ENCODE measurements at places on chromosomes 1 and 21.

- no peak overlapping the region for H3K4me3 ChIP-seq
- no peaks in the 10 kb centered on the region for H3K27me3 ChIP-seq
Observed at GRCh38 chr1:56249234-56249633, 330.1 kb downstream of the PLPP3 start.

DNA sequence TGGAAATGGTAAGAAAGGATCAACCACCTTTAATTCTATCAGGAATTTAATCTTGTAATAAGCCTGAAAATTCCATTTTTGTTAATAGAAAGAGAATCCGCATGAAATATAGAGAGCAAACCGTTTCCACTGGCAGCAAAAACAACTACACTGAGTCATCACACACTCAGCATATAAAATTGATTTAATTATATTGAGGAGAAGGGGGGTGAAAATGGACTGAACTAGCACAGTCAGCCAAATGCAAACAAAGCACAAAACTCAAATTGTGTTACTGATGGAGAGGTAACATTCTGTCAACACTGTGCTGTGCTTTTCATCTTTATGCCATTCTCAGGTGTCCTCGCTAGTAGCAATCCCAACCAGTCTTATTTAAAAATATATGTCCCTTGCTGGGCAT lies 1583.9 kb downstream of the MRPL39 start:
- no peaks in the 10 kb centered on the region for H3K27me3 ChIP-seq
- H3K4me1 ChIP-seq, result no peaks in the 10 kb centered on the region
- H3K4me3 ChIP-seq, result no peak overlapping the region
- no peaks in the 10 kb centered on the region for H3K36me3 ChIP-seq
- no peak overlapping the region for H3K27ac ChIP-seq

GRCh38 chr21:37207441-37208009 lies 59.6 kb downstream of the VPS26C start:
- H3K27ac ChIP-seq, result peak overlapping the region; percentile 60
- peaks cover 5% of the 10 kb centered on the region for H3K36me3 ChIP-seq
- peaks cover 18% of the 10 kb centered on the region for H3K4me1 ChIP-seq
- DNase-seq, result peak; percentile 17
- H3K27me3 ChIP-seq, result peaks cover 4% of the 10 kb centered on the region
- H3K4me3 ChIP-seq, result peak overlapping the region; percentile 3

DNA sequence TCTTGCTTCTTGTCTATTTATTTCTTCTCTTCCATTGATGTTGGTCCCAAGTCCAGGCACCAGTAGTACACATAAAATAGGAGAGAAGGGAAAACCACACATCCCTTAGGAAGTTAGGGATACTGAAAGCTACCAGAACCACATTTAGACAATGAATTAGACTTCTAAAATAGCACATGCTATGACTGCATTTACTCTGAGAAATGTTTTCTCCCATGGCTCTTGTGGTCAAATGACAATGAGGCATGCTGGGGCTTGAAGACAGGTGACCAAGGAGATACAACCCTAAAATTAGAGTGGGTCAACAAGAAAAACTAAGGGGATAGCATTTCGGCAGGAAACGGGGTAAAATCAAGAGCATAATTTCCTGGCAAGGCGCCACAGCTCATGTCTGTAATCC lies 17.1 kb downstream of the MTOR start:
- H3K36me3 ChIP-seq, result peaks cover 40% of the 10 kb centered on the region
- H3K27me3 ChIP-seq, result no peaks in the 10 kb centered on the region
- H3K27ac ChIP-seq, result peak overlapping the region; percentile 21
- H3K4me3 ChIP-seq, result no peak overlapping the region
- DNase-seq, result no peak
- peaks cover 10% of the 10 kb centered on the region for H3K4me1 ChIP-seq

DNA sequence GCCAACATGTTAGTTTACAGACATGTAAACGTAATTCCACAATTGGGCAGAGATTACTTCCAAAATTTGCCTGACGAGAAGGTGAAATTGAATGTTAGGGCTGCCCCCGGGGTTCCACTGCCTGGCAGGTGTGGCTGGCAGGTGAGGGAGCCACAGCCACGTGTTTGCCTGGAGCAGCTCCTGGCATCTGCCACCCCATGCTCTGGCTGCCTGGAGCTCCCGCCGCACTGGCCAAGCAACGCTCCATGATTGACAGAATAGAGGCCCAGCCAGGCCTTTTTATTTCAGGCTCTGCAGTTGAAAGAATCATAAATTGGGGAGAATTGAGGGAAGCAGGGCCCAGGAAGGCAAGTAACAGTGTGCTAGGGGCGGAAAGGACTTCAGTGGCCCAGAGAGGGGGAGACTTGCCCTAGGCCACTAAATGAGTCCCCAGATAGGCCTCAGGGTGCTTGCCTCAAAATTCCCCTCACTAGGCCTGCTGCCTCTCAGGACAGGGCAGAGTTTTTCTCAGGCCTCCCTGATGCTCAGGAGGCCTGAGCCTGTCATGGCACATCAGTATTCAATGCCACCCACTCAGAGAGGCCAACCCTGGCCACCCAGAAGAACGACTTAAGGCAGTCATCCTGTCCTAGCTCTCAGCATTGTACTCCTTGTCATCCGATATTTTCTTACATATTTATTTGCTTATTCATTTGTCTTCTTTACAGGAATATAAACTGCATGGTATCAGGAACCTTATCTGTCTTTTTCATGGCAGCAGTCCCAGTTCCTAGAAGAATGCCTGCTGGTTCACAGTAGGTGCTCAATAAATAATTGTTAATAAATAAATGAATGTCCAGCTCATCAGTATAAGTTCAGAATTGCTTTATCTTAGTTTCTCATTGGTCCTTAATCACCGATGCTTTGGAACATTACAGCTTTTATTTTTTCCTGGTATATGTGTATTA lies 16.6 kb upstream of the S1PR1 start:
- no peak overlapping the region for H3K4me3 ChIP-seq
- H3K4me1 ChIP-seq, result peaks cover 32% of the 10 kb centered on the region
- no peaks in the 10 kb centered on the region for H3K27me3 ChIP-seq

DNA sequence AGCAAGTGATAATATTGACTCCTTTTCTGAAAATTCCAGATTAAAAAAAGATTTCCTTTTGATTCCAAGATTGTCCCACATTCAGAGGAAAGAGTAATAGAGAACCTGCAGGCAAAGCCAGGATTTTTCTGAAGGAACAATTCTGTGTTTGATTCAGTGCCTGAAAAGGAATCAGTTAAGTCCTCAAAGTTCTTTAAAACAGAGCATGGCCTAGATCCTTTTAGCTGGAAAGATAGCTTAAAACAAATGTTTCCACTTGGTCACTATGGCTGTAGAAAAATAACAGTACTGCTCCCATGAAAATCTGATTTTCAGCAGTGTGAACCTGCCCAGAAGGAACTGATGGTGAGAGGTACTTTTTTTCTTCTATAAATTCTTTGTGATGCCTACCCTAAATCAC lies 41.8 kb downstream of the HS2ST1 start:
- H3K27me3 ChIP-seq, result no peaks in the 10 kb centered on the region
- no peak for DNase-seq
- H3K27ac ChIP-seq, result no peak overlapping the region
- peaks cover 1% of the 10 kb centered on the region for H3K4me1 ChIP-seq

GRCh38 chr1:234691567-234691966 lies 81.6 kb upstream of the IRF2BP2 start:
- H3K27ac ChIP-seq, result no peak overlapping the region
- DNase-seq, result no peak
- H3K4me1 ChIP-seq, result no peaks in the 10 kb centered on the region

DNA sequence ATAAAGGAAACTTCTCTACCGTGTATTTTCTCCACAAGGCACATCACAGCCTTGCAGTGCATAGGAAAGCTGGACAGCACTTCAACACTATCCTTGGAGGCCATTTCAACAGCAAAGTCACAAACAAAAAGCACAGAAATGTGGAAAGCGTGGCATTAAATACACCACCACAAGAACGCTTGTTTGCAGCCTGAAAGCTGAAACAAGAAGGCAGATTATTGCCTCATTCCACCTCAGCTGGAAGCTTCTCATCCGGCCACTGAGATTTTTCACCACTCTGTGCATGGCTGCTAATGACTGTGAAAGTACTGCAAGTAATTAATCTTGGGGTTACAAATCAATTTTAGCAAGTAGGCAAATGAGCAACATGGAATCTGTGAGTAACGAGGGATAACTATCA lies 50.9 kb upstream of the GALNT2 start:
- DNase-seq, result no peak
- H3K36me3 ChIP-seq, result no peaks in the 10 kb centered on the region
- H3K27ac ChIP-seq, result no peak overlapping the region

Measured in activated CD4-positive, alpha-beta T cell treated with anti-CD3 and anti-CD28 coated beads, Interleukin-2, amount 10 ng/mL, durations not matched to agents 7 days and 5 days (primary cell).